ENCODE measurements at places on chromosomes 7 and 10.

- DNase-seq, result no peak
Observed at GRCh38 chr7:192701-193480, 520 bp downstream of the FAM20C start.

- peak; percentile 92 for DNase-seq
Observed at GRCh38 chr10:97584060-97584797, at the start of gene HOGA1. TSS of gene HOGA1 (plus strand) at chr10:97584389. CDS start at chr10:97584704, 315 bp downstream.

GRCh38 chr7:80478683-80479082 is 33.2 kb downstream of the GNAT3 start:
- DNase-seq, result no peak

GRCh38 chr10:125505648-125506047 is 177.3 kb downstream of the TEX36 start:
- DNase-seq, result no peak

DNA sequence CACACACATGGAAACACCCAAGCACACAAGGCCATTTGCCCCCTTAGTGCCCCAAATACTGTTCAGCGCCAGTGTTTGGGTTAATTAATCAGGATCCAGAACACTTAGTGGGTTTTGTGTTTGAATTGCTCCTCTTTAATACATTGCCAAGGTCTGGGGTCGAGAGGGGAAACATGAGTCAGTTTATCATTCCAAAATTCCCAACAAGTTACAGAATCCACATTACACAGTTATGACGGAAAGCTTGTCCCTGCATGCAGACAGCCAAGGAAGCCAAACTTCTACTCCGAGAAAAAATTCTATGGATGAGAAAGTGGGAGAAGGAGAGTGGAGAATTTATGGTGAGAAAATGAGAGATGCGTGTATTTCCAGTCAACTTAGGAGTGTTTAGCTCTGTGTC is 189.0 kb downstream of the NPSR1 start:
- no peak for DNase-seq

DNA sequence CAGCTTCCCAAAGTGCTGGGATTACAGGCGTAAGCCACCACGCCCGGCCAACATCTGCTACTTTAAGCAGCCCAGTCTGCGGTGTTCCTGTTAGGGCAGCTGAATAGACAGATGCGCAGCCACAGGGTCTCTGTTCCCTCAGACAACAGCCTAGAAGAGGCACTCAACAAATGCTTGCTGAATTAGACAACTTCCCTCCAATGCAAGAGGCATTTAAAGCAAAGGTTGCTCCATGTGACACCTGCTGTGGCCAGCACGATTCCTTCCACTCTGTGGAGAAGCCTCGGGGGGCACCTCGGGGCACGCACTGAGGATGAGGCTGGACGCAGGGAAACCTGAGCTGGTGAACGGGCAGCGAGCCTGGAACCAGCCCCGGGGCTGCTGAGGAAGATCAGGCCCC is 237.8 kb downstream of the MAD1L1 start:
- no peak for DNase-seq

DNA sequence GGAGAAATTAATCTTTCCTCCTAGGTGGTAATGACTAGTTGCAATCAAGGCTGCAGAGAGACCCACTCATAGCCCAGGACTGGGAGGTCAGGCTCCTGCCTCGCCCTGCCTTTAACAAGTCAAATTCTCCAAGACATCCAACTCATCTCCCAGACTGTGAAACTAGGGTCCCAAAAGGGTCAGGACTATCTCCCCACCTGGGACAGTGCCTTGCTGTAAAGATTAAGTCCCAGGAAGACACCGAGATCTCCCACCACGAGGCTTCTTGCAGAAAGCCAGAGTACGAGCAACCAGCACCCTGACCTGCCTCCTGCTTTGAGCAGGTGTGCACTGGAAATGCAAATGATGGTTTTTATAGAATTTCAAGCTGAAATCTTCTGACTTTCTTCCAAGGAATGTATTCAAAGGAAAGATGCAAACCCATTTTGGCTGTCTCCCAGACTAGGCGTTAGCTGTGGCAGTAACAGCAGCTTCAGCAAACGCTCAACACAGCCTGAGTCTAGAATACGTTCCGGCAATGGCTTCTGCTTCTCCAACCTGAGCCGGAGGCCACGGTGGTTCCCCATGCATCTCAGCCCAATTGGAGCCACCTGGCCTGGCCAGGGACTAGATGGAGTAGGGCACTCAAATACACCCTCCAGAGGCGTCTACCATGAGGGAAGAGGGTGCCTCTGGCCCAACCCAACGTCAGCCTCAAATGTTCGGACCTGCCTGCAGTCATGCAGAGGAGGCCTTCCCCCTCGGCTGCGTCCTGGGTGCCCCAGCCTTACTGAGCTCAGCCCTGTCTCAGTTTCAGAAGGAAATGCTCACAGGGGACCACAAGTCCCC is 170.4 kb downstream of the PRKAG2 start:
- DNase-seq, result no peak

DNA sequence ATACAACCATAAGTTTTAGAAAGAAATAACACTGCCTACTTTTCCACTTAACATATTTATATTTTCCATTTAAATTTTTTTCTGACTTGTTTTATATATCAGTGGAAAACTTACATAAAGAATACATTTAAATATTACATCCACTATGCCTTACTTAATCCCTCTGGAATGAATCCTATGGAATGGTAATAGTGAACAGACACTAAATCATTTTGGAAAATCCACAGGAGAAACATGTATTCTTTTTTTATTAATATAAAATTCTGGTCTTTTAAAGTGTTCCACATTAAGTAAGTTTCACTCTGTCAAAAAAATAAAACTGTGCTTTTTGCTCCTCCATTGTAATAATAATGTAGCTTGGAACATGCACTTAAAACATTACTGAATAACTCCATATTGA is 236.8 kb upstream of the LRRN3 start:
- no peak for DNase-seq

- DNase-seq, result no peak
Observed at GRCh38 chr7:24755541-24756407, 1.5 kb downstream of the GSDME start.

DNA sequence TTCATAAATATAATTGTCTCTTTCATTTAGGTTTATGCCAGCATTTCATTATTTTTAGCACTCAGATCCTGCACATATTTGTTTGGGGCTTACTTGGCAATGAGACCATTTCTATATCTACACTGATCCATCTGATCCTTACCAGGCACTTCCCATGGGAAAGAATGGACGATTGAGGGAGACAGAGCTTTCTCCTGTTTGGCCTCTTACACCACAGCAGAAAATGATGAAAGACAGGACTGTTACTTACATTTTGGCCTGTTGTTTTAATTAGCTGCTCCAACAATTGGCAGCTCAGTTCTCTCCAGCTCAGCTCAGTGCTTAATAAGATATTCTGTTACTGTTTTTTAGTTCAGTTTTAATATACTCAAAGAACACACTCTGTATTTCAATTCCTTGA is 77.6 kb upstream of the RSU1 start:
- no peak for DNase-seq

DNA sequence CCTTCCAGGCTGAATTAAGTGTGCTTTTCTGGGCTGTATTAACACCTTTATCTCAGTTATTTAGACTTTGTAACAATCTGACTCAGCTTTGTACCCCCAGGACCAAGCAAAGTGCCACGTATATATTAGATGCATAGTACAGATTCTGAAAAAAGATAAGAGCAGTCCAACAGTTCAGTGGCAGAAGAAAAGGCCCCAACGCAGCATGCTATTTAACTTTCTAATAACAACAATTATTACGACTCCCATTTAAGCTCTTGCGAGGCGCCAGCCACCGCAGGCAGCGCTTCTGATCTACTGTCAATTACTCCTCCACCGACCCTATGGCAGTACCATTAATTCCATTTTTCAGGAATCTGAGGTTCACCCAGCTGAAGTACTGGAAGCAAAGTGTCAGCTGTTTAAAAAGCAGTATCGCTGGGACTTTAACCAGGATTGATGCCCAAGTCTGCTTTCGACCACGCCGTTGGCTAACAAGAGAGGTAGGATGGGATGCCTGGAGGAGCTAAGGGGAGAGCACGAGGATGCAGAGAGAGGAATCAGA is 638 bp downstream of the LIPA start:
- no peak for DNase-seq

- DNase-seq, result no peak
Observed at GRCh38 chr7:47600199-47601118, 18.5 kb upstream of the TNS3 start.

DNA sequence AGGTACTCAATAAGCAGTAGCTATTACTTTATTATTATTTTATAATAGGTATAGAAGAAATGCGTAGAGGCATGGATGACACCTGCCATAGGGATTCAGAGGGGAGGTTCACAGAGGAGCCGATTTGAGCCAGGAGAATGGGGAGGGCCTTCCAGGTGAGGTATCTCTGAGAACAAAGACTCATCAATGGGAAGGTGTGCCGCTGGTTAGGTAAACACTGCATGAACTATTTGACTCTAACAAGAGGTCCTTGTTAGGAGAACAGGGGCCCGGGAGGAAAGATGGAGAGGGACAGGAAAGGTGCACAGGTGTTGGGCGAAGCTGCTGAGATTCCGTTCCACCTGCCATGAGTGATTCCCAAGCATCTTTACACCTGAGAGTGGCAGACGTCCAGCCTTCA is 41.8 kb upstream of the TMEM273 start:
- no peak for DNase-seq

DNA sequence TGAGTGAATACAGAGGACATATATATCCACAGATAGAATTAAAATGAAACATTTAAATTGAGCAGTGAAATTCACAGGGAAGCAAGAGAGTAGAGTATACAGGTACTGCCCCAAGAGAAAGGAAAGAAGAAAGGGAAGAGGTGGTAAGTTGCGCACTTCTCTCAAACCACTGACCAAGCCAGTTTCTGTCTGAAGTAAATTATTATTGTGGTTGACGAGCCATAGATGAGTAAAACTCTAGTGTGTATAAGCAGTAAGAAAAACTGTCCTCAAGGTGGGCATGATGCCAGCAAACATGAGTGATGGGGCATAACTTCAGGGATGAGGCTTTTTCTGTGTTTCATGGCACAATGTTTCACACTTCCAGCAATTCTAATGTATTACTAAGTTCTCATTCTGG is 4.4 kb upstream of the BET1 start:
- no peak for DNase-seq

DNA sequence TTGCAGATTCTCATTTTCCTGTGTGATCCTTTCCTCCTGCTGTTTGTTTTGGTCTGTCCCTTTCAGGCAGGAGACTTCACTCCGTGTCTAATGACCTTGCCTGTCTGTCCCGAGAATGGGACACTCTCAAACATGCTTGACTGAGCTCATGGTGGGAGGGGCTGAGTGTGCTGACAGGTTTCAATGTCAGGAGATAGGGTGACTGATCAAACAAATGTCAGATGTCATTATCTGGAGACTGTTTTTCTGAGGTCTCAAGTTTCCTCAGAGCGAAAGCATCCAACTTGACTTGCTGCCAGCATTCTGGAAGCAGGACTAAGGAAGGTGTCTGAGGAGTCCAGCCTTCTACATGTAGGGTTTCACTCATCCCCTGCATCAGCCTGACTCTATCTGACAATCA is 228.8 kb upstream of the KIAA1217 start:
- DNase-seq, result no peak

GRCh38 chr7:92427193-92427592 is 20.1 kb upstream of the GATAD1 start:
- DNase-seq, result no peak

GRCh38 chr10:116886772-116887171 is 37.5 kb downstream of the ENO4 start:
- DNase-seq, result no peak

DNA sequence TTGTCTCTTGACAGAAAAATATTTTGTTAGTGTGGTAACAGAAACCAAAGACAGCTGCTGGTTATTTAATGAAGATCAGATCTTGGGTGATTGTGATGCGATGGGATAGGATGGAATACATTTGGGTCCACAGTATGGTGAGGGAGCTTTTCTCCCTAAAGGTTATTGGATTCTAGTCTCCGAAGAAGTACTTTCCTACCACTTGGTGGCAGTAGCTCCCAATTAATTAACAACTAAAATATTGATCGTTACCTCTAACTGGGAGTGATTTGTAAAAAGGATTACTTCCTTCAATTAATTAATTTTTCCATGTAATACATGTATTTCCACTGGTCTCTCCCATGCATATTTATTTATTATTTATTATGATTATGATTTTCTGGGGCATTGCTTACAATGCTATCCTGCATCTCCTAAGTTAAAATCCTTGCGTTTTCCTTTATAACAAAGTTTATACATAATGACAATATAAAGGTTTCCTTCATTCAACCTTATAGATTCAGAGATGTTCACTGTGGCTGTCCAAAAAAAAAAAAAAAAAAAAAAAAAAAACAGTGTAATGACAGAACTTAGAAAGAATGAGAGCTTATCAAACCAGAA is 25.6 kb downstream of the TMEM196 start:
- no peak for DNase-seq

- no peak for DNase-seq
Observed at GRCh38 chr10:12814166-12814565, 187.3 kb downstream of the CCDC3 start.

DNA sequence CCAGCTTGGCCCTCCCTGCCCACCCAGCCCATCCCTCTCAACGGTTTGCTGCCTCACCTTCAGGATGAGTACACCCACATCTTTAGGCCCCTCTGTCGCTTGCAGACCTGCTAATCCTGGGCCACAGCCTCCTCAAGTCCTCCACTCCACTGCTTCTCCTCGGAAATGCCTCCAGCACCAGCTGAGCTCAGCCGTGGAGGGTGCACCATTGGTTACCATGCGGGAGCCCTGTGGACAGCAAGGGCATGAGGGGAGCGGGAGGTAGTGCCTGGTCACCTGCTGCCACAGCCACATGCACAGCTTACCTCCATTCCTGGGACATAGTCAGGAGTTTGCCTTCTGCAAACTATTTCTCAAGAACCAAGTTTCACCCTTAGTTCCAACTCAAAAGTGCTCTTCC is 286.3 kb upstream of the ZMIZ1 start:
- peak; percentile 61 for DNase-seq

- DNase-seq, result peak; percentile 86
Observed at GRCh38 chr7:2732959-2733584, 45.1 kb downstream of the AMZ1 start.

GRCh38 chr10:71644307-71645180 is 75.0 kb downstream of the C10orf105 start:
- DNase-seq, result no peak

- no peak for DNase-seq
Observed at GRCh38 chr7:115058726-115059125, 136.8 kb downstream of the MDFIC start.

GRCh38 chr7:48154792-48155413 is 16.4 kb upstream of the ABCA13 start:
- no peak for DNase-seq

Measured in cardiac septum (tissue), 1 donor.